Sigmoid colon (tissue), 7 donors: ENCODE measurements at places on chromosomes 16 and 17.

- no peak for DNase-seq
- no peaks in the 10 kb centered on the region for H3K27me3 ChIP-seq
- no peaks in the 10 kb centered on the region for H3K4me1 ChIP-seq
Observed at GRCh38 chr16:14196011-14196410, 124.9 kb downstream of the MRTFB start.

DNA sequence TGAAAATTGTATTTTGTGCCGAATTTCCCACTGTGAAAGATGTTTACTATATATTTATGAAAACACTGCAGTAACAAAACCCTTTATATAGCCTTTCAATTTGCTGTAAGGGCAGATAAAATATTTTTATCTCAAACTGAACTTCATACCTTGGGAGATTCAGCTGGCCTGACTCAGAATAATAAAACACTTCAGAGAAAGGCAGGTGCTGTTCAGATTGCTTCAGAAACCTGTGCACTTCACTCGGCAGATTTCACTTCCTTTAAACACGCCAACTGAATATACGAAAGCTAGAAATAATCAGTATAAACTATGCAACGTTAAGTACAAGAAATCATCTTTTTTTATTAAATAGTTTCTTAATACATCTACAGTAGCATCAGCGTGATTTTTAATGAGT lies 839.1 kb upstream of the RBFOX1 start:
- no peak overlapping the region for H3K27ac ChIP-seq
- DNase-seq, result no peak
- H3K4me1 ChIP-seq, result no peaks in the 10 kb centered on the region
- no peak overlapping the region for H3K4me3 ChIP-seq

DNA sequence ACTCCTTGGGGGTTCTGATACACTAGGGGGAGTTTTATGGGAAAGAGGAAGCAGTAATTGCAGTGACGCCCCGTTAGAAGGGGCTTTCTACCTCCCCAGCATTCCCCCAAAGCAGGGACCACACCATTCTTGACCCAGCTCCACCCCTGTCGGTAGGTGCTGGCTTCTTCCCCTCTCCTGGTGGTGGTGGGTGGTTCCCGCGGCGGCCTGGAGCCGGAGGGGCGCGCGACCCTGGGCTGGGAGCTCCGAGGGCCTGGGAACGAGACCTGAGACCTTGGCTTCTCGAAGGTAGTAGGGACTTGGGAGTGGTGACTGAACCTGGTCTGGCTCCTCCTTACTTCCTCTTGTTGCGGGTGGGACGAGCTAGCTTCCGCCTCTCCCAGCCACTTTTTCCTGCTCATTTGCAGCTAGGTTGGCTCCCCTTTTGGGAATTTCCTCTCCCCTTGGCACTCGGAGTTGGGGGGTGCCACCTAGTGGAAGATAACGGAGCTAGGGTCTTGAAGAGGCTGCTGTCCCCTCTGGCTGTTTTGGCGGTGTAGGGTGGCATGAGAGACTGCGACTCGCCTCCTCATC lies 438 bp downstream of the GRN start:
- DNase-seq, result no peak
- peak overlapping the region; percentile 75 for H3K4me3 ChIP-seq
- H3K36me3 ChIP-seq, result peaks cover 13% of the 10 kb centered on the region
- peaks cover 15% of the 10 kb centered on the region for H3K4me1 ChIP-seq
- no peaks in the 10 kb centered on the region for H3K27me3 ChIP-seq
- peak overlapping the region; percentile 87 for H3K27ac ChIP-seq

DNA sequence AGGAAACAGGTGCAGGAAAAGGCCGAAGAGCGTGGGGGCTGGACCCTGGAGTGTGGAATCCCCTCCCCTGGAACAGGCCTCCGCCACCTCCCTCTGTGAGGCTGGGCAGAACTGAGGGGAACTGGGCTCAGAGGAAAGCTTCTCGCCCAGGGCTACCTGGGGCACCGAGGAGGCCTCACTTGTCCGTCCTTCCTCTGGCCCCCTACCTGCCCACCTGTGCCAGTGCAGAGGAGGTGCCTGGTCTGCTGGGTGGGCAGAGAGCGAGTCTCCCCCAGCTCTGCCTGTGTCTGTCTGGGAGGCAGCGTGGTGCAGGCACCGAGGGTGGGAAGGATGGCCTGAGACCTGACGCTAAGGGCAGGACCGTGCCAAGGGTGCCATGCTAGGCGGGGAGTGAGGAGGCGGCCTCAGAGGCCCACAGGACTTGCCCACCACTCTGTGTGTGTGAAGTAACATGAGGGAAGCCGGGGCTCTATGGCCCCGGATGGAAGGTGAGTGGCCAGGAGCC lies 42.2 kb downstream of the ZFPM1 start:
- no peak overlapping the region for H3K4me3 ChIP-seq
- no peaks in the 10 kb centered on the region for H3K4me1 ChIP-seq
- H3K27ac ChIP-seq, result no peak overlapping the region
- H3K27me3 ChIP-seq, result no peaks in the 10 kb centered on the region
- no peaks in the 10 kb centered on the region for H3K36me3 ChIP-seq

DNA sequence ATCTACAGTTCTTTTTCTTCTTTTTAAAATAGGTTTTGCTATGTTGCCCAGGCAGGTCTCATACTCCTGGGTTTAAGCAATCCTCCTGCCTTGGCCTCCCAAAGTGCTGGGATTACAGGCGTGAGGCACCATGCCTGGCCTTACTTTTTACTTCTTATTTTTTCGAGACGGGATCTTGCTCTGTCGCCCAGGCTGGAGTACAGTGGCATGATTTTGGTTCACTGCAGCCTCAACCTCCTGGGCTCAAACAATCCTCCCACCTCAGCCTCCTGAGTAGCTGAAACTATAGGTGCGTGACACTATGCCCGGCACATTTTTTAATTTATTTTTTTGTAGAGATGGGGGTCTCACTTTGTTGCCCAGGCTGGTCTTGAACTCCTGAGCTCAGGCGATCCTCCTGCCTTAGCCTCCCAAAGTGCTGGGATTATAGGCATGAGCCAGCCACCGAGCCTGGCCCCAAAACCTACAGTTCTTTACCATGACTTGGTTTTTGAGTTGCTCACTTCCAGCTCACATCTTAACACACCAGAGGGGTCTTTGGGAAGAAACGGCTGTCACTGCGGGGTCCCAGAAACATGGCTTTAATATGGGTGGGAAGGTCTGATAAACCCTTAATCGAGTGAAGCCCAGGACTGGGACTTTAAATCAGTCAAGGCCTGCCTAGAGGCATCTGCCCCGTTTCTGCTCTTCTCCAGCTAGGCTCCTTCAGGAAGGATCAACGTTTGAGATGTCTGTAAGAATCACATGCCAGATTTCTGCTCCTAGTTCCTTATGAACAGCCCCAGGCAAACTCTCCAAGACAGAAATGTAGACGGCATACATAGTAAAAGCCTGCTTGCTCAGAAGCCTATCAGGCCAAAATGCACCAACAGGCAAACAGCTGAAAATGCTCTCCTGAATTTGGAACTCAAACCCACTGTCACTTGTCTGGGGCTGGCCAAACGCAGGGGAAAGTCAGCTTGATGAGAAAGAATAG lies 91.7 kb upstream of the TOB1 start:
- no peak overlapping the region for H3K27ac ChIP-seq
- H3K27me3 ChIP-seq, result no peaks in the 10 kb centered on the region
- DNase-seq, result no peak
- no peaks in the 10 kb centered on the region for H3K36me3 ChIP-seq
- H3K4me1 ChIP-seq, result no peaks in the 10 kb centered on the region
- no peak overlapping the region for H3K4me3 ChIP-seq

DNA sequence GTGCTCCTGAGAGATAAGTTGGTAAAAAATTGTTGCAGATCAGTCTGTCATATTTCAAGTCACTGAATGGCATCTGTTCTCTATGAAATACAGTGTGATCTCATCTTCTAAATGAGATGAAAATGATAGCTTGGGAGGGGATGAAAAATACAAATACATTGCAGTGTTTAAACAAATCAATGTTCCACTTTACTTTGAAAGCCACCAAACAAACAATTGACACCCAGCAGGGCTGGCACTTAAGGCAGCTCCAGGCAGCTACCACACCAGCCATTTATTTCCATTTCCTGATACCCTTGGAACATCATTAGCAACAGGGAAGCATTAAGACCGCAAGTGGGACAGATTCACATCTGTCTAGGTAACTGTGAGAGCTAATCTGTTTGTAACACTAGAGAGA lies 827.6 kb upstream of the KIF2B start:
- no peaks in the 10 kb centered on the region for H3K27me3 ChIP-seq
- H3K4me1 ChIP-seq, result no peaks in the 10 kb centered on the region
- H3K4me3 ChIP-seq, result no peak overlapping the region

- H3K27ac ChIP-seq, result no peak overlapping the region
- H3K27me3 ChIP-seq, result no peaks in the 10 kb centered on the region
- DNase-seq, result no peak
- no peaks in the 10 kb centered on the region for H3K36me3 ChIP-seq
Observed at GRCh38 chr16:3819746-3820724, 60.5 kb downstream of the CREBBP start.
